ENCODE measurements at places on chromosomes 1 and 21.

- DNase-seq = no peak
Observed at GRCh38 chr1:22582661-22583635, 19.7 kb downstream of the EPHA8 start.

DNA sequence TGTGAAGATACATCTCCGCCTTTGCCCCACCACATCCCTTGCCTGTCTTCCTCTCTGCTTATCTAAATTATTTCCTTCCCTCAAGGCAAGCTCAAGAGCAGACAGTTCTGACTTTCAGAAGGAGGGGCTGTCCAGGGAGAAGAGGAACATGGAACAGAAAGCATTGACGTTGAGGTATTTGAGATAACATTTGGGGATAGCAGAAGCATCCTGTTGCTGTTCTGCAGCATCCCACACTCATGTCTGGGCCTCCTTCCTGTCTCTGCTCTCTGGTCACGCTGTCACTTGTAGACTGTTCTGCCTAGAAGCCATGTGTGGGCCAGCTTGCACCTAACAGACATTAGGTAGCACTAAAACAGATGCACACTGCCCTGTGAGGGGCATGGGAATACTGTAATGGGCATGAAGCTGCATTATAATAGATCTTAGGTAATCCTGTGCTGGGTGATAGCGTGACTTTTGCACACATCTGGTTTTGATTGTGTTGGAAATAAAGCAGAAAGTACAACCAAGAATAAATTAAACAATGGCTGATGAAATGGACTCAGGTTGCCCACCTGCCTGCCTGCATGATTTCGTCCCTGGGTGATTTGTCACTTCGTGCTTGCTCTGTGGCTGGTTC lies 660 bp upstream of the RD3 start:
- DNase-seq = no peak

DNA sequence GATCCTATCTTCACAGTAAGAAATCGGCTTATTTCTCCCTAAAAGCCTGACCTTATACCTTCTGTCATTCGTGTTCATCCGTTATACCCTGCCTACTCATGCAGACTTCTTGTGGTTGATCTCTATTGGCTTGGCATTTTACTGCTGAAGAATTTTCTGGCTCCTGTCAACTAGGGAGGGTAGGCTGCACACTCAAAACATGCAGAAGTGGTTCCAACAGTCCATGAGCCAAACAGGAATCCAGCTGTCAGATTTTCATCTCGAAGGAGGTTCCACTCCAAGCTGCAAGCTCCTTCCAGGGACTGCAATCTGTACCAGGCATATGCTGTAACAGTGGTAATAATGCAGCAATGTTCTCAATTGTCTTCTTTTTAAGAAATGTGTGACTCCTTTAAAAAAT lies 10.1 kb downstream of the DNAJC11 start:
- DNase-seq = no peak

DNA sequence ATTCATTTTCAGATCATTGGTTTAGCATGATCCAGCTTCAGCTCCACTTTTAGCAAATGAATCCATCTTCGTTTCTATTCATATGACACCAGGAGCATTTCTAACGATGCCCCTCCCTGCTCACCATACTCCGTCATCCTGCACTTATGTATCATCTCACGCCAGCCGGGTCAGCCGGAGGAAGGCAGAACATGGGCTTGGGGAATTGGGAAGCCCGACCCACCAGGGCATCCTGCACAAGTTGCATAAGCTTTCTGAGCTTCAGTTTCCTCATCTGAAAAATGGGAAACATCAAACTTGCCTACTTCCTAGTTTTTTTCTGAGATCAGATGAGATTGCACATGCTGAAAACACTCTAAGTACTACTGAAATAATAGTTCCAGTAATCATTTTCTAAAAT lies 194.7 kb downstream of the AK5 start:
- DNase-seq = no peak

- no peak for DNase-seq
Observed at GRCh38 chr1:234373959-234374254, 651 bp downstream of the COA6 start.

DNA sequence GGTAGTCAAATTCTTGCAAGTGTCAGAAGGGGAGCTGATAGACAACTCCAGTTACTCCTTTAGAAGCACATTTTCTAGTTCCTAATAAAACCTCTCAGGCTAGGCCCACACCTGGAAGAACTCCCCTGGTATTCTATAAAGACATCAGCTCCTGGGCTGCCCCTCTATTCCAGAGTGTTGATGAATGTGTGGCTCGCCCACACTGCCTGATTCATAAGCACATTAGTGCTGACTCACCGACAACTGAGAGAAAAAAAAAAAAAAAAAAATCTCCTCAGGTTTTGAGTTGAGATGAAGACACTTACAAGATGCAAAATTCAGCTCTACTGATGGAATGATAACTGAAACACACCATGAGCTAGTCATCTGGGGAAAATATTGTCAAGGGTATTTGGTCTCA lies 188.1 kb downstream of the TNR start:
- DNase-seq = no peak

GRCh38 chr1:54518489-54518888 lies 29.5 kb upstream of the ACOT11 start:
- DNase-seq = no peak

GRCh38 chr1:27598295-27598687 lies 5.7 kb downstream of the AHDC1 start:
- DNase-seq = no peak

- no peak for DNase-seq
Observed at GRCh38 chr1:163170975-163171676, 31.6 kb downstream of the RGS5 start.

- DNase-seq = no peak
Observed at GRCh38 chr1:206668351-206668750, 16.4 kb upstream of the MAPKAPK2 start.

GRCh38 chr21:41610042-41610839 lies 102.3 kb upstream of the TMPRSS2 start:
- peak; percentile 61 for DNase-seq

DNA sequence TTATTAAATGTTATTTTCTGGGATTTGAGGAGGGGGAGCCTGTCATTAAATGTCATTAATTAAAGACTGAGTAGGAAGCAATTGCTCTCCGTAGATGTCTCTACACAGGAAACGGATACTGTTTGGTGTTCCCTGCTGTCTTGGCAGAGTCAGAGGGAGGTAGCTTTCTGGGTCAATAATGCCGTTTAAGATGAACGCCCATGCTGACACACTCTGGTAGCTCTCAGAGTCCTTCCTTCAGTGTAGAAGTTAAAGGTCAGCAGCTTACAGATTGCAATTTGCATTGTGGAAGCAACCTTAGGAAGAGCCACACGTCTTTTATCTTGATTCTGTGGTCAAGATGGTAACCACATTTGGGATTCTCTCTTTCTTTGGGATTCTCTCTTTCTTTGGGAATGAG lies 257.5 kb downstream of the KIF26B start:
- DNase-seq = no peak

DNA sequence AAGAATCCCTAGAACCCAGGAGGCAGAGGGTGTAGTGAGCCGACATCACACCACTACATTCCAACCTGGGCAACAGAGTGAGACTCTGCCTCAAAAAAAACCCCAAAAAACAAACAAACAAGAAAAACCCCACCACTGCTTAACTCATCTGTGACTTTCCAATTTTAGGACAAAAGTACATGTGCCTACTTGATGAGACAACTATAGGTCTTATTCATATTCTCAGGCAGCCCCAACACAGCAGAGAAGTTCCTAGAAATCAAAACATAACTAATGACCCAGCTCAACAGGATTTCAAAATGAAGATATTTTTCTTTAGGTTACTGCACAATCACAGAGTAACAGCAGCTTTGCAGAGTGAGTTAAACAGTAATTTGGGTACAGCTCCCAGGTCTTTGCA lies 26.4 kb downstream of the TIAM1 start:
- DNase-seq = no peak

DNA sequence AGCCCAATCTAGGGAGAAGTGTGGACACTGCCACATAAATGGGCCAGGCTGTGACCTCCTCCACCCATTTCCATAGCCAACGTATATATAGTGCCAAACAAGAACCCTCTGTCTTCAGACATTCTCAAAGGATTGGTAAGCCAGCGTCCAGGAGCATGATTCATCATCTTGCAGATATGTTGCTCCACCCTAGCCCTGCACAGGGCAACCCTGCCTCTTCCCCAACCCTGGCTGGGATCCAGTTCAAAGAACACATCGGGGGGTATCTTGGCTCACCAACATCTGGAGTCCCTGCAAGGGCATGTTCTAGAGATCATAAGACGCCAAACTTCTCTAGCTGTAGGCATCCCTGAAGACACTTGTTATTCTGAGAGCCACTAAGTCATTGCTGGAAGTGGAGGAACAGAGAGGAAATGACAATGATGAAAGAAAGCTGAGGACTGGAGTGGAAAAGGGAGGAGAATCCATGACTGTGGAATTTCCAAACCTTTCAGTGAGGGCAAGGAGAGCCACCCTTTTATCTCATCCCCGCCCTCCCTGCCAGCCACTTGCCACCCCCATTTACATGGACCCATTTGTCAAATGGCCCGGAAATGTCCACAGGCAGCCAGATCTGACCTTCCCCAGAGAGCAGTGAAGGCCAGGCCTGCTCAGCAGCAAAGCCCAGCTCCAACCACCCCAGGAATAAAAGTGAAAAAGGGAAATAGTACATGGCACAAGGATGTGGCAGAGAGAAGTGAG lies 144.1 kb upstream of the CTTNBP2NL start:
- no peak for DNase-seq

DNA sequence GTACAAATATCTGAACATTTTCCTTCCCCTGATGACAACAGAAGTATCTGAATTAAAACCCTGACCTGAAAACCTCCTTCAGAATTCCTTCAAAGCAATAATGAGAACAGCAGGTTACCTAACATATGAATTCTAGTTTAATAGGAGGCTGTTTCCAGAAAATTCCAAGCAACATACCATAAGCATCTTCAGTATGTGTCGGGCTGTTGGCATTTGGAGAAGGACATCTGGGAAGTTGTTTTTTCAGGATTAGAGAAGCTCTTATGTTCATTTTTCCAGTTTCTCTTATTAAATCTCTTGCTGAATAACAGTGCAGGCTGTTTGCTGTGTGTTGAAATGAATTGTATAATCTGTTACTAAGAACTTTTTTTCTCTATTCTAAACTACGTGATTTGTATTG lies 101.5 kb downstream of the PLA2G4A start:
- DNase-seq = no peak

DNA sequence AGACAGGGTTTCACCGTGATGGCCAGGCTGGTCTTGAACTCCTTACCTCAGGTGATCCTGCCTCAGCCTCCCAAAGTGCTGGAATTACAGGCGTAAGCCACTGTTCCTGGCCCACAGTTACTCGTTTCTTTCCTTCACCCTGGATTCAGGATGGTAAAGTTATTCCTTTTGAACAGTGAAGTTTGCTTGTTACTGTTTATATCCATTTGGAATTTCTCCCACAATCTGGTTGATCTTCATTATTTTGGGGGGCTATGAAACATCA lies 43.0 kb downstream of the WDR4 start:
- DNase-seq = no peak

DNA sequence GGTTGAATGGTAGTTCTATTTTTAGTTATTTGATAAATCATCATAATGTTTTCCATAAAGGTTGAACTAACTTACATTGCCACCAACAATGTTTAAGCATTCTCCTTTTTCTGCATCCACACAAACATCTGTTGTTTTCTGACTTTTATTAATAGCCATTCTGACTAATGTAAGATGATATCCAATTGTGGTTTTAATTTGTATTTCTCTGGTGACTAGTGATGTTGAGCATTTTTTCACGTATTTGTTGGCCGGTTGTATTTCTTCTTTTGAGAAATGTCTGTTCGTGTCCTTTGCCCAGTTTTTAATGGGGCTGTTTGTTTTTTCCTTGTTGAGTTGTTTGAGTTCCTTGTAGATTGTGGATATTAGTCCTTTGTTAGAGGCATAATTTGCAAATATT lies 24.6 kb upstream of the SLC35F3 start:
- DNase-seq = no peak

GRCh38 chr1:3064296-3064850 lies 4.6 kb upstream of the PRDM16 start:
- no peak for DNase-seq

- DNase-seq = no peak
Observed at GRCh38 chr1:66108624-66109023, 315.9 kb downstream of the PDE4B start.

- no peak for DNase-seq
Observed at GRCh38 chr1:9371391-9371935, 78.8 kb downstream of the SPSB1 start.

- DNase-seq = no peak
Observed at GRCh38 chr1:55061000-55061705, 21.8 kb downstream of the PCSK9 start.

GRCh38 chr1:164592634-164593033 lies 33.6 kb downstream of the PBX1 start:
- DNase-seq = no peak

GRCh38 chr21:27704567-27705166 lies 737.8 kb upstream of the ADAMTS5 start:
- no peak for DNase-seq

GRCh38 chr1:73868810-73869336 lies 329.1 kb downstream of the LRRIQ3 start:
- DNase-seq = no peak

GRCh38 chr1:82979593-82980236 lies 1019.2 kb downstream of the TTLL7 start:
- DNase-seq = peak; percentile 32

DNA sequence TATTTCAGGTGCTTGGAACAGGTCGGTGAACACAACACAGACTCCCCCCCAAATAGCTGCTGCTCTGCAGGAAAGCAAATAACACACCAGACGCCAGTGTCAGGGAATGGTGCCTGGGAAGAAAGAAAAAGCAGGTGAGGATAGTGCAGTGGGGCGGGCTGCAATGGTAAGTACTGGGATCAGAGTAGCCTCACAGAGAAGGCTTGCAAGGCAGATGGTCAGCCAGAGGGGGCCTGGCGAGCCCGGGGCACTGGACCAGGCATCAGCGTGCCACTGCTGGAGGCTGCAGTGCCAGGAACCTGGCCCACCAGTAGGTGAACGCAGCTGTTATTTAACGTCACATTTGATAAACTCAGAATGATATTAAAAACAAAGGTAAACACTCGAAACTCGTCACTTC lies 60.0 kb downstream of the POFUT2 start:
- DNase-seq = no peak

DNA sequence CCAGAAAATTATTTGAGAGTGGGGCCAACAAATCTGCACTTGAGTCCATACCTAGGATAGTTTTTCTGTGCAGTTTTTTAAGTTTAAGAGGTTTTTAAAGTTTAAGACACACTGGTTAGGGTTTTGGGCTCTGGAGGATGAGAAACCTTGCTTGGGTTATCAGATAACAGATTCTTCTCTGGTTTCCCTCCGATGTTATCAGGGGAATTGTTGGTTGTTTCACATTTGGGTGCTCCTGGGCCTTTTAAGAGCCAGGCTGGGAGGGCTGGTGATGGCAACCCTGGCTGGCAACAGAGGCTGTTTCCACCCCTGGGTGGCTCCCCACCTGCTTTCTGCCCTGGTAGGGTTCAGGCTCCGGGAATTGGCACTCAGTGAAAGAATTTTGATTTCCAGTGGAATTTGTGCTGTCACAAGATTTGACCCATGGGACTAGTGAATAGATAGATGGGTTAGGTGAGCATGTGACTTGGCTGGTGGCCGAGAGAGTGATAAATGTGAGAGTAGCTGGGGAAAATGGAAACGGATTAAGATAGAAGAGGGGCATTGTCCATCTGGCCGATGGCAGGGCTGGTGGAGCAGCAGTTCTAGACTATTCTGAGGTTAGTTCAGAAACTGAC lies 14.8 kb downstream of the VANGL1 start:
- DNase-seq = no peak

Measured in GM20000 (cell line).